ENCODE measurements at places on chromosomes 3 and 15. TPM values are rescaled to one million over a fixed set of nuclear protein-coding genes. Genes with fewer than 3 reads are reported as not detected.

GRCh38 chr3:147412917-147413685, 3.9 kb downstream of the ZIC1 start:
- DNase-seq: peak; percentile 75

DNA sequence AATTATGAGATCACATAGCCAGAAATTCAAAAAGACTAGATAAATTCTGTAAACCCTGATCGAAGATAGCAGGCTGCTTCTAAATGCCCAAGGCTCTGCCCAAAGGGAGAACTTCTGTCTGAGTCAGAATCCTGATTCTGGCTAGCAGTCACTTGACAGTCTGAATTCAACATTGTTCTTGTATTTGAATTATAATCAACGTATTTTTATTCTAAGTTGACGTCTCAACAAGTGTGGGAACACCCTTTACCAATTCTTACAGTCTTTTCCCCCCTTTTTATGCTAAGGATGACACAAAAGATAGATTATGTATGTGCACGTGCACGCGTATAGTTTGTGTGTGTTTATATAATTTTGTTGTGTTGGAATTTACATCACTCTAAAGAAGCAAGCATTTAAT, 552.8 kb downstream of the NAALADL2 start:
- DNase-seq: no peak

- DNase-seq: no peak
Observed at GRCh38 chr3:100084100-100084806, 30.0 kb downstream of the FILIP1L start.

DNA sequence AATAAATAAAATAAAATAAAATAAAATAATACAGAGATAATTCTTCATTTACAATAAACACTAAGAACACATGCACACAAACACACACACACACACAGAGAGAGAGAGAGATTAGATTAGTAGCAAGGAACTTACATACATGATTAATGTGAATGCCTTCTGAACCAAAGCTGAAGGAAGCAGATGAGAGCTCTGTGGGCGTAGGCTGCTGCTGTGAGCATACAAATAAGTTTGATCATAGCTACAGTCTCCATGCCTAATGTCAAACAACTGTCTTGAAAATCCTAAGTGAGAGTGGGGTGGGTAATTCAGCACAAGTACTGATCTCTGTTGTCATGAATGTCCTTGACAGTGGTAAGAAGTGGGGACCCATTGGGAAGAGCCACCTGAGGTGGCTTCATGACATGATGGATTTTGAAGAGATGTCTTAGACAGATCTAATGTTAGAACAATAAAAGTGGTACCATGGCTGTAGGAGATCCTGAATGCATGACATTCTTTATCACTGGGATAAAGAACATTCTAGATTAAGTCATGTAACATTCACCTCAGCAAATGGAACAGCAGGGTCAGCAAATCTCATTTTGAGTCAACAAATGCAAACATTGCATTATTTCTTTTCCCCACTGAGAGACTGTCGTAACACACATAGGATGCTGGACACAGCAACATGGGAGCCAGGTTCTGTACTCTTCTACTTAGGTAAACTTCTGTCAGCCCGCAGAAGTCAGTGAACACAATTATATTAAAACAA, 46.2 kb downstream of the CHL1 start:
- DNase-seq: no peak

Gene C2CD4A
- not detected for total RNA-seq

Gene AADAC
- total RNA-seq: 10.4 TPM

Gene RASL12
- 1.7 TPM for total RNA-seq

Gene SLC6A20
- 0.44 TPM for total RNA-seq

Data from lower leg skin (tissue), 4 donors.